ENCODE measurements at places on chromosomes 3 and 15. TPM values are rescaled to one million over a fixed set of nuclear protein-coding genes. Genes with fewer than 3 reads are reported as not detected.

Gene PLCB2
- total RNA-seq, result 55.0 TPM

Gene GPR149
- total RNA-seq, result not detected

Gene CLDN16
- not detected for total RNA-seq

Gene SAMMSON
- not detected for total RNA-seq

Measured in activated naive CD4-positive, alpha-beta T cell treated with anti-CD3 and anti-CD28 coated beads for 36 hours (primary cell).